Stimulated activated CD4-positive, alpha-beta T cell treated with anti-CD3 and anti-CD28 coated beads, Interleukin-4, amount 100 ng/mL, for 48 hours (primary cell): ENCODE measurements at places on chromosomes 7 and 10.

GRCh38 chr10:25288181-25288580 is 113.4 kb downstream of the GPR158 start:
- DNase-seq = no peak

- no peak for DNase-seq
Measured at GRCh38 chr10:83915801-83916200, 223.5 kb upstream of the GHITM start.

GRCh38 chr10:70913191-70913892 is 25.0 kb upstream of the PCBD1 start:
- no peak for DNase-seq

DNA sequence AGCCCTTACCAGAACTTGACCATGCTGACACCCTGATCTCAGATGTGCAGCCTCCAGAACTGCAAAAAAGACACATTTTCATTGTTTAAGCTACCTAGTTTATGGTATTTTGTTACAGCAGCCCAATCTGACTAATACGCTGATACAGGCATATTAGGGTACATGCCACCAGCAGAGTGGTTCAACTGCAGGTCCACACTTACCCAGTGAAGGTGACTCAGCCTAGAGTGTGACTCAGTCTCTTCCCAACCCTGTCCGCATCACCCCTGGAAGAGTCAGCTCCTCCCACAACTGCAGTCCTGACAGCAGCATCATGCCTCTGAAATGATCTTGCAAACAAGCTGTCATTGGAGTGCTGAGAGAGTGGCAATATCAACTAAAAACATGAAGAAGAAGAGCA is 30.8 kb upstream of the GOT1 start:
- DNase-seq = no peak

- DNase-seq = no peak
Measured at GRCh38 chr7:94313926-94314325, 80.8 kb upstream of the COL1A2 start.

DNA sequence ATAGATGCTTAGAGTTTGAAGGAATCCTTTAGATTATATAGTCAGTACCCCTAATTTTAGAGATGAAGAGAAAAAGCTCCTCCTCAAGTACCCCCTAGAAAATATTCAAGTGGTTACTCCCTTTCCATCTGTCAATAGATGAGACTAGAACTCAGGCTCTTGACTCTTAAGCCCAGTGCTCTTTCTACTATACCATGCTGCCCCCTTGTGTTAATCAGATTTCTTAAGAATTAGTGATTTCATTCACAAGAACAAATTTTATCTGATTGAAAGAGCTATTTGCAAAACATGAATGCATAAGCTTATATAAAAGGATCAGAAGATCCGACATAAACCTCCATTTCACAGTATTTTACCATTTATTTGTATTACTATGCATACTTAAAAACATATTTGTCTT is 179.3 kb downstream of the TFEC start:
- DNase-seq = no peak

DNA sequence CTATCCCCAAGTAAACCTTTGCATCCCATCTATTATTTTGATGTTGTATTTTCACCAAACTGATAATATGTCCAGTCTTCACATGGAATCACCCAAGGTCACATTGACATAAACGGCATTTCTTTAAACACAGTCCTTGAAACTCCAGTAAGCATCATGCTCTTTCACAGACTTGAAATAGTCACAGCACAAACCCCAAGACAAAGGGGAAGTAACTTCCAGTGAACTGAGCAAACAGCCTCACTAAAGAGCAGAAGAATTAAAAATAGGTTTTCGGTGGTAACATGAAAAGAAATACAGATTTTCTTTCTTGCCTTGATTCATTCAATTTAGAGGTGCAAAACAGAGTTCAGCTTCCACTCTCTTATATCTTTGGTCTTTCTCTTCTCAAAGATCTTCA is 253.7 kb downstream of the SFMBT2 start:
- DNase-seq = no peak

DNA sequence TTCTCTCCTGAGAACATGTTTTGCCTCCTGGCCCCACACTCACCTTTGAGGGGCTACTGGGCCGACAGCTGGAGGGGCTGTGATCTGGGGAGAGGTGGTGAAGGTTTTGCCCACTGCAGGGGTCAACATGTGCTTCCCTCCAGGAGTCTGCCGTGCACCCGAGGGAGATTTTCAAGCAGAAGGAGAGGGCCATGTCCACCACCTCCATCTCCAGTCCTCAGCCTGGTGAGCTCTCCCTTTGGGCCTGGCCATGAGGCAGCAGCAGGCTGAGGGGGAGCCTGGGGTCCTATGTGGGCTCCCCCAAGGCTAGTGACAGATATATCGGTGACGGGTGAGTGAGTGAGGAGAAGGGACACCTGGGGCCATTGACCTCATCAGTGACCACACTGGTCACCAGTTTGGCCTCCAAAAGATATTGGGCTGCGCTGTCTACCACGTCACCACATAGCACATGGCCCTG is 6.6 kb downstream of the PGAM2 start:
- no peak for DNase-seq

DNA sequence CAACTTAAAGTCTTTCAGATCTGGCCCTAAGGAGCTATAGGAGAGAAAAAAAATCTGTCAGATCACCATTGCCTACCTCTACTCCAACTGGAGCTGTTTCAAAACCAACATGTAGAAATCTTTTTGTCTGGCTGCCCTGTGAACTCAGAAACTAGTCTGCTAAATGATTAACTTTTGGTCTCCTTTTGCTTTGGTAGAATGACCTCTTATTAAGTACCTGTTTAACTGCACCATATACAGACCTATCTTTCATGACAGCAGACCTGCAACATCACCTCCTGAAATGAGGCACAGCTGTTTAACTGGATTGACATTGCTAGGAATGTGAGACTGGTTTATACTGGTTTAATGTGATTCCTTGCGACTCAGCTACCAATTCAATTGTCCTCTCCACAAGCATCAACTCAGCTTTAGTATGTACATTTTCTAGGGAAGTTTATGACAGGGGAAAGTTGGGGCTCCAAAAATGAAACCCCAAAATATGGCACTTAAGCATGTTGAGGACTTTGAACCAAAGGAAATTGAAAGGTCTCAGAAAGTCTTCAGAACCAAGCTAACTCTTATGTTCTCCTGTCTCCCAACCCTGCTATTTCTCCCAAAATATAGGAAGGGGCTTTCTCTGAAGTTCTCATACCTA is 1.8 kb downstream of the CYP3A43 start:
- DNase-seq = no peak

DNA sequence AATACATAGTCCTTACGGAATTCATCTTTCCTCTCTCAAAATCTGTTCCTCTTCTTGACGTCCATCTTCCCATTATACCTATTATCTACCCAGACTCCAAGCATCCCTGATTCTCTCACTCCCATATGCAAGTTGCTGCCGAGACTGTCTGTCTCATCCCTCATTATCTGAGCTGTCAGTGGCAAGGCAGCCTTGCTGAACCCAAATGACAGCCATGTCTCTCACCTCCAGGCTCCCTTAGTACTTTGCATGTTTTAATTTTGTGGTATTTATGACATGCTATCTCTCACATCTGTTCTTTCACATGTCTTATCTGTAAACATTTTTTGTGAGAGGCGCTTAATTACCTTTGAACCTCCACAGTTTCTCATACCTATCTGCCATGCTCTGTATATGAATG is 54.4 kb upstream of the IFRD1 start:
- no peak for DNase-seq

DNA sequence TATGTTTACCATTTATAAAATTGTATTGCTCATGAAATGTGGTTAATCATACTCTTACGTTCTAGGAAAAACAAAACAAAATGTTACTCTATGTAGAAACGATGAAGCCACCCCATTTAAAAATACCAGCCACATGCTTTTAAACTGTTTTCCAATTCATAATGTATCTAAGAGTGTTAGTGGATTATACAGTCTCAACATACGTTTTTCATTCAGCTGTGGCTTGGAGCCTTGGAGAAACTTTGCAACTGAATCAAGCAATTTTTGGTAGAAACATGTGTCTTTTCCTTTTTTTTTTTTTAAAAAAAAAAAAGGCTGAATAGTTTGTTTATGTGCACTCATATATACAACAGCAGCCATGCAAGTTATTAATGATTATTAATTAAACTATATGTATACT is 378.0 kb upstream of the SEMA3D start:
- no peak for DNase-seq

GRCh38 chr10:43265799-43266721 is 805 bp downstream of the RASGEF1A start:
- no peak for DNase-seq

GRCh38 chr10:5557040-5557721 is 32.4 kb downstream of the CALML3 start:
- DNase-seq = no peak

DNA sequence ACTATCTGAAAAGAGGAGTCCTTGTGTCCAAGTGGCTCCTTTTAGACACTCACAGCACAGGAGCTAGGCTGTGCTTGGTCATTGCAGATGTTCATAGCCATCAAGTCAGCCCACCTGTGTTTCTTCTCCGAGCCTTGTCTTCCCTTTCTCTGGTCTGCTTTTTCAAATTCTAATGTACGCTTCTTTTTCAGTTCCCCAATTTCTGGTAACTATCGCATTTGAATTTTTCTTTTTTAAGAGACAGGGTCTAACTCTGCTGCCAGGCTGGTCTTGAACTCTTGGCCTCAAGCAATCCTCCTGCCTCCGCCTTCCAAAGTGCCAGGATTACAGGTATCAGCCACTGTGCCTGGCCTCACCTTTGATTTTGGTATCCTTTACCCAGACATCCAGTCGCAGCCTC is 18.9 kb downstream of the APBB1IP start:
- no peak for DNase-seq

- no peak for DNase-seq
Measured at GRCh38 chr7:140013676-140014075, 49.1 kb downstream of the PARP12 start.

GRCh38 chr10:80356989-80357850 is 639 bp downstream of the DYDC2 start:
- no peak for DNase-seq

GRCh38 chr7:38463277-38464225 is 167.6 kb downstream of the AMPH start:
- DNase-seq = peak; percentile 83

GRCh38 chr10:16732376-16732775 is 84.8 kb downstream of the RSU1 start:
- DNase-seq = no peak

DNA sequence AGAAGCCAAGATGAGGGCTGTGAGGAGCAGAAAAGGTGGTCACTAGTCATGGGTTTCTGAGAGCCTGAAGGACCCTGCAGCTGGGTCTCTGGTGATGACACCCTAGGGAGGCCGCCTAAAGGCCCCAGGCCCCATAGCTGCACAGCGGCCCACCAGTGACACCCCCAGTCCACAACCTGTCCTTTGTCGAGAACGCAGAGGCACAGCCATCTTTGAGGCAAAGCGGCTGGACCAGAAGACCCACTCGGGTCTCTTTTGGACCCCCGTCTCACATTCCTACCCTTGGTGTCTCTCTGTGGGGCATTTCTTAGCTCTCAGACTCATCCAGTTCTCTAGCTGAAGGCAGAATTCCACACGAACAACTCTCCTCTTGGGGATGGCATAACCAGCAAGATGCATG is 18.8 kb downstream of the JCAD start:
- no peak for DNase-seq

- no peak for DNase-seq
Measured at GRCh38 chr10:4250587-4250887, 465.5 kb upstream of the KLF6 start.
